ENCODE measurements at places on chromosomes 16 and 17.
A peak's percentile ranks its signal among the peaks of the same experiment; 100 is the strongest.

DNA sequence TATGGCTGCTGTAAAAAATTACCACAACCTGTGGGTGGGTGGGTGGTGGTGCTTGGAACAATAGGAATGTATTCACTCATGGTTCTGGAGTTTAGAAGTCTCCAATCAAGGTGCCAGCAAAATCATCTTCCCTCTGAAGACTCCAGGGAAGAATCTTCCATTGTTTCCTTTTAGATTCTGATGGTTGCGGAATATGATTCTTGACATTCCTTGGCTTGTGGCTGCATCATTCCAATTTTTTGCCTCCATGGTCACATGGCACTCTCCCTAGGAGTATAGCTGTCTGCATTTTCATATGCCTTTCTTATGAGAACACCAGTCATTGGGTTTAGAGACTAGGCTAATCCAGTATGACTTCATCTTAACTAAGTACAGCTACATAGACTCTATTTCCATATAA lies 401.0 kb downstream of the HS3ST3B1 start:
- DNase-seq: no peak

DNA sequence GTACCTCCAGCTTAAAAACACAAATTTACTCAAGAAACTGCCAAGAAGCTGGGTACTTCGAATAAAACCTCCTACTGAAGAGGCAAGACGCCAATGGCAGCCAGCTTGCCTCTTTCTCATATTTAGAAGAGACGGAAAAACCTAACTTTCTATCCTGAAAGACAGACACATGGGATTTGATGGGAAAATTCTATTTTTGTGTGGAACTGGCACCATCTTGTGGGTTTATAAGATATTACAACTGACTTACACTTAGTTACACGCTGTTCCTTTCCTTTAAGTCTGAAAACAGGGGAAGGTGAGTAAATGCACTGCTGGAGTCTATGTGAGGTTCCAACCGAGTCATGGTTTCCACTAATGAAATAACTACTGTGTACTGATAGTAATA lies 10.3 kb downstream of the ZNF18 start:
- peak; percentile 21 for DNase-seq

- no peak for DNase-seq
These were observed 19.7 kb upstream of the SLC4A1 start for GRCh38 chr17:44287651-44288050.

GRCh38 chr17:82239401-82239925 lies 10.6 kb downstream of the SLC16A3 start:
- DNase-seq: no peak

GRCh38 chr17:30524847-30525246 lies 47.6 kb downstream of the GOSR1 start:
- no peak for DNase-seq

DNA sequence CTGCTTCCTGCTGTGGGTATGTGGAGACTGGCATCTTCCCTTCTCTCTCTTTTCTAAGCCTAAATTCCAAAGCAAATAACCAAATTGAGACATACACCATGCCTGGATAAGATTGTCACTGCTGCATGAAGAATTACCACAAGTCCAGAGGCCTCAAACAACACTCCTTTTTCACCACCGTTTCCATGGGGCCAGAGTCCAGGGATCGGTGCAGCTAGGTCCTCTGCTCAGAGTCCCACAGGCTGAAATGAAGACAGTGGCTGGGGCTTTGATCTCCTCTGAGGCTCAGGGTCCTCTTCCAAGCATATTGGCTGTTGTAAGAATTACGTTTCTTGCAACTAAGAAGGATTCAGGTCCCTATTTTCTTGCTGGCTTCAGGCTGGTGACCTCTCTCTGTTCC lies 130.4 kb downstream of the SLC39A11 start:
- no peak for DNase-seq

All from suppressor macrophage treated with lipopolysaccharide for 4 hours (primary cell).